WTC11 (cell line): ENCODE measurements at places on chromosomes 13 and 19.

DNA sequence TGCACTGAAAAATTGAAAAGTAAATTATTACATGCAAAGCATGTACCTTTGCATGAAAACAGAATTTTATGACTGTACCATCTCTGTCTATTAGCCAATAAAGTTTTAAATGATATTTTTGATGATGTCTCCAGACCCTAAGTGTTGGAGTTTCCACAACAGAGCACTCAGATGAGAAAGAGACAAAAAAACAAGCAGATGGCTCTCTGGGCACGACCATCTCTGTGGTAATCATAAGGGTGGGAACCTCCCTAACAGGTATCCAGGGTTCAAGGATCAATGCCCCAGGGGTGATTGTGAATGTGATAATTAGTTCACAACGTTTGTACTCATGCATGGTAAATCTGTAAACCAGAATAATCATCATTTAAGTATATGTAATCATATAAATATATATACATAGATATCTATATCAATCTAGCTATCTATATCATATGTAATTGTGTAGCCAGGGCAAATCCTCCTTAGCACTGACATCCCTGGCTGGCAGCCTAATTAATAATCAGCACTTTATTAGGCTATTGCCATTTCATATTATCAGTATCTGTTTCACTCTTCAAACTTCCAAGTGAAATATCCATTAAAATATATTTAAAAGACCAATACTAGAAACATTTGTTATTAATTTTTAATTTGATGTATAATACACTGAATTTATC, 41.2 kb upstream of the FAM124A start:
- no peak for DNase-seq

GRCh38 chr13:50286324-50286723, 271.1 kb downstream of the KCNRG start:
- DNase-seq, result no peak

- no peak for DNase-seq
Measured at GRCh38 chr13:22757530-22758120, 423.2 kb upstream of the SGCG start.

- no peak for DNase-seq
Measured at GRCh38 chr19:18274781-18275356, 617 bp upstream of the IQCN start.

DNA sequence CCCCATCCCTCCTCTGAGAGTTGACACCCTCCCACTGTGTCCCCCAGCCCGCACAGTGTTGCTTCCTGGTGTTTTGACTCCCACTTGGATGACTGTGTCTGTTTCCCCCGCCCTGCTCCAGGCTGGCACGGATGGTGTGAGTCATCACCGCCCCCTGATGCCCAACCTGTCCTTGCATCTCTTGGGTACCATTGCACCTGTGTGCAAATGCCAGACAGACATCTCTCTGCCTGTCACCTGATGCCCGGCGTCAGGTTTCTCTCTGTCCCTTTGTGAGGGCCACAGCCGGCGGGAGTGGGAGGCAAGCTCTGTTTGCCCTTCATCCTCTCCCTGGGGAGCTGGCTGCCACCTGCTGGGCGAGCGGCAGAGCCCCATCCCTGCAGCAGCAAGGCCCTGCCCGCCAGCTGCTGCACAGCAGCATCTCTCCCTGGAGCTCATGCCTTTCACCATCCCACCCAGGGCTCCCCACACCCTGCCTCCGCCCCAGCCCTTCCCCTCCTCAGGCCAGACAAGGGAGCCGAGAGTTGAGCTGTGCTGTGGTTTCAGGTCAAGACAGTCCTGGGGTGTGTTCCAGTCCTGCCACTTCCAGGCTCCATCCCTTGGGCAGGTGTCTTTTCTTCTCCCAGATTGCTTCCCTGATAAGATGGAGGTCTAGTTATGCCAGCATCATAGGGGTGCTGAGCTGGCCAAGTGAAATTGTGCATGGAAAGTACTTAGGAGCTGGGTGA, 29.7 kb downstream of the NKPD1 start:
- DNase-seq, result no peak

- no peak for DNase-seq
Measured at GRCh38 chr19:51450730-51451307, 7.4 kb downstream of the SIGLEC8 start.

DNA sequence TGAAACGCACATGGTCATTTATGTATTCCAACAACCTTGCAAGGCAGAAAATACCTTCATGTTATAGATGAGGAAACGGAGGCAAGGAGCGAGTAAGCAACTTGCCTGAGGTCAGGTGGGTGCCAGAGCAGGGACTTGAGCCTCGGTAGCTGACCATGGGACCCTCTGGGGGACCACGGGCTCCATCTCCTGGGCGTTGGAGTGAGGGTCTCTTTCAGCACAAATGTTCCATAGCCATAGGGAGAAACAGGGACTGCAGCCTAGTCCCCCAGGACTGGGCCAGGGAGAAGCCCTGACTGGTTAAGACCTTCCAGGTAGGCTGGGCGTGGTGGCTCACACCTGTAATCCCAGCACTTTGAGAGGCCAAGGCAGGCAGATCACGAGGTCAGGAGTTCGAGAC, 38.4 kb upstream of the ADGRE5 start:
- peak; percentile 29 for DNase-seq

- no peak for DNase-seq
Measured at GRCh38 chr13:88958821-88959220, 1287.7 kb downstream of the SLITRK5 start.

DNA sequence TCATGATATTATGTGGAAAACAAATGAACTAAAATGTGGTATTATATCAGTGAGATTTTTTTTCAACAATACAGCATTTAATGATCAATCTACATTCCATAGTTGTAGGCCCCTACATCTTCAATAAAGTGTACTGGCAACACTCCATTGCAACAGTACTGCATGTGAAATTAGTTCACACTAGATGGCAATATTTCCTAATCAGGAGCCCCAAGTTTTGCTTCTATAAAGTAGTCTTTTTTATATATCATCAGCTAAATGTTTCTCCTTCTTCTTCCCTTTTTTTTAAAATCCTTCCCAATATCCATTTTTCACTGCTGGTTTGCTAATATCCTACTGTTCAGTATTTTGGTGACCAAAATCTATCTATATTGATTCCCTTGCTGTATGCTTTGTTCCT, 528.3 kb upstream of the ATXN8OS start:
- no peak for DNase-seq

GRCh38 chr13:63542770-63543169, 2127.1 kb upstream of the PCDH20 start:
- DNase-seq, result no peak

GRCh38 chr19:33376941-33377557, 3.5 kb downstream of the CEBPG start:
- no peak for DNase-seq

DNA sequence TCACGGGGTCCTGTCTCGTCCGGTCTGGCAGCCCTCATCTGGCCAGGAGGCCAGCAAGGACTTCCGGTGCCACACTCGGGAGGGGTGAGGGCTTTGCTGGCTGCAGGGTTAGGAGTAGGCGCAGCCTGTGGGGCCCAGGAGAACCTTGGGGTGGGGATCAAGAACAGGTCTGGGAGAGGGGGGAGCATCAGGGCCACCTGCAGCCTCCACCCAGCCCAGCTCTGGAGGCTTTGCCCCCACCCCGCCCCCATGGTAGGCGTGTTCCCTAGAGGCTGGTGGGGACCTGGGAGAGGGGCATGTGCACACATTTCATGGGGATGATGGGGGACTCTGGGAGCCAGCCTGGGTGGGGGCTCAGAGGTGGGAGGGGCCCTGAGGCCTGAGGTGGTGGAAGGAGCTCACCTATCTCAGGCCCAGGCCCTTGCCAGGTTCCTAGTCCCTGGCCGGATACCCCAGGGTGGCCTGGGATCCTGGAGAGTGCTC, 23.3 kb downstream of the WTIP start:
- no peak for DNase-seq

GRCh38 chr19:6252066-6252465, 27.7 kb downstream of the MLLT1 start:
- no peak for DNase-seq

GRCh38 chr19:8655340-8655709, 24.9 kb downstream of the NFILZ start:
- no peak for DNase-seq

DNA sequence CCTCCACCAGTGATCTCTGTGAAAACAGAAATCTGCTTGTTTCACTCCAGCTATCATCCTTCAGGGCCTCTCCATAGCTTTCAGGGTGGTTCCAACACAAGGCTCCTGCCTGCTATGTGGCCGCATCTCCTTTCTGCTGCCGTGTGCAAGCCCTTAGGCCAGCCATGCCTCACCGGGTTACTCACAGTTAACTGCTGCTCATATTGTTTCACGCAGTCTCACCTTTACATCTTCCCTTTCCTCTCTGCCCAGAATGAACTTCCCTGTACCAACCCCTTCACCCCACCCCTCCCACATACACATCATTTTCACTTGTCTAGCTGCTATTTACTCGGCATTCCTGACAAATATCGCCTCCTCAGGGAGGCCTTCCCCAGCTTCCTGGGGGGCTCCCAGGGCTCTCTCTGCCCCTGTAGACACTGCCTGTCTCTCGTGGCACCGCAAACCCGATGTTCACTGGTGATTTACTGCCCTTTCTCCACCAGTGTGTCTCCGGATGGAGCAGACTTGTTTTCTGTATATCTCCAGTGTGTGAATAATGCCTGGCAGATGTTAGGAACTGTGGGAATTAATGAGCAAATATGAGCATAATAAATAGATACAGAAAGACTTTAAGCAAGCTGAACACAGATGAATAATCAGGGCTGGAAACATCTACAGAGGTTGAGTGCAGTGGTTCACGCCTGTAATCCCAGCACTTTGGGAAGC, 39.3 kb upstream of the GPR183 start:
- DNase-seq, result no peak

GRCh38 chr13:111062966-111063365, 52.1 kb upstream of the ARHGEF7 start:
- no peak for DNase-seq

GRCh38 chr13:59211606-59212005, 952.1 kb downstream of the DIAPH3 start:
- no peak for DNase-seq

- no peak for DNase-seq
Measured at GRCh38 chr13:26465514-26465913, 92.0 kb upstream of the WASF3 start.

DNA sequence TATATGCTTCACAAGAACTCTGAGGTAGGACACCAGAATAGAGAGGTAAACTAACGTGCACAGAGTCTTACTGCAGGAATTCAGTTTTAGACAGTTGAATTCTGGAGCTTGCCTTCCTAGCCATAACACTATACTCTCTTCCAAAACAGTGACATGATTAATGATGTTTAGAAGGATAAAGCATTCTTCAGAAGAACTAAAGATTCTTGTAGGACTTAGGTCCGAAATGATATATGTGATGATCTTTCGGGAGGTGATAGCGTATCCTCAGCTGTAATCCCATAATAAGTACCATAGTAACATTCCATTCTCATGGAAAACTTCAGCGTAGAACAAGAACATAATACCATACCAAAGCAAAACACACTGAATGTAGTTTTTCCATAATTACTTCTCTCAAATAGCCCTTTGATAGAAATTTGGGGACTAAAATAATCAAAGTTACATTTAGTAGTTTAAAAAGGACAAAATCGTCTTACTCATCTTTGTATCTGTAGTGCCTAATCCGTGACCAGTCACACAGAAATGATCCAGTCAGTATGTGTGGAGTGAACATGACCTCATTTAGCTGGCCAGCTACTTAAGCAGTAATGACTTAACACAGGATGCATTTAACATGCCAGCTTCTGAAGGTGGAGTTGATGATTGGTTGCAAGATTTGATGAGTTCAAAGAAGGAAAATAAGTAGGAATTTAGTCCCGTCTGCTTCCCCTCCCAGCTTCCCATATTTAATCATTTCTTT, 38.4 kb downstream of the PIBF1 start:
- no peak for DNase-seq

- DNase-seq, result no peak
Measured at GRCh38 chr19:50399368-50399745, 15.2 kb downstream of the POLD1 start.

GRCh38 chr19:13262450-13262849, 112.2 kb downstream of the IER2 start:
- DNase-seq, result no peak

DNA sequence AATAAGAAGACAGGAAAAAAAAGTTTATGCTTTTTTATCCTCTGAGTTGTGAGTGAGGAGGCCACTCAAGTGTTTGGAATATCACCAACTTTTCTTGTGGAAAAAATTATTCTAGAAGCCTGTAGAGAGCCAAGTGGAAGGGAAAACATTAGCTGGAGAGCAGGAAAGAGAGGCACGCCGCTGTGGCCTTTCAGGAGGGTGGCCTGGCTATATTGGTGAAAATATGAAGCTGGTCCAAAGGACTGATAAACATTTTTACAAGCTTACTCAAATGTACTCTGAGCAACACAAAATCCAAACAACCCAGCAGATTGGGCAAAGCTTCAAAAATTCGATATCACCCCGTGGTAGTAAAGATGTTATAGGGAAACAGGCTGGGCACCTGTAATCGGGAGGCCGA, 2.3 kb upstream of the EIF3G start:
- no peak for DNase-seq

DNA sequence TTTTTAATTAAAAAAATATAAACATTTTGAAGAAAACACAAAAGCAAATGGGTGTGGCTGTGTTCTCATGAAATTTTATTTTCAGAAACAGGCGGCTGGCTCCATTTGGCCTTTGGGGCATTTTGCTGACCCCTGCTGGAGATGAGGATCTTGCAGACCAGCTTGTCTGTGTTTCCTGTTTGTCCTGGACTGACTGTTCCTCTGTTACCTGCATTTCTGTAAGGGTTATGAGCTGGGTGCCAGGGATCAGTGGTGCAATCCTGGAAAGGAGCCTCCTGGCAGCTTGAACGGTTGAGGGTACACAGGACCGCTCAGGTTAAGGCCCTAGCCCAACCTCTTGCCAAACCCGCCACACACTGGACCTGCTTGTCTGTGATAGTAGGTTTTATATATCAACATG, 49.9 kb downstream of the ZNF787 start:
- DNase-seq, result no peak

DNA sequence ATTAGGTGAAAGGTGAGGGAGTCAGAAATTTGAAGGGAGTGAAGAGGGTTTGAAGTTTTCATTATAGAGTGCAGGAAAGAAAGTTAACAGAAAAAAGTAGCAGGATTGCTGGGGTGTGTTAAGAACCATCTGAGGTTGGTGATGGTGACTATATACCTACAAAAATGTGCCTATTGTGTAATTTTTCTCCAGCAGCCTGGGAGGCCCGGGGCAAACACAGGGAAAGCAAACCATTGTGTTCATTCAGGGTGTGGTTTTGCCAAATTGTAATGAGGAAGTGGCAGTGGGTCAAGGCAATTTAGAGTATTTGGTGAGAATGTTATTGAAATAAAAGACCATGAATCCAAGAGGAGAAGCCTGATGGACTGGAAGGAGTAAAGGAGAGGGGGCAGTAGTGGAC, 8.2 kb upstream of the SUCLA2 start:
- no peak for DNase-seq
